AG20443 (cell line): ENCODE measurements at places on chromosomes 16 and 17.
A peak's percentile ranks its signal among the peaks of the same experiment; 100 is the strongest.

DNA sequence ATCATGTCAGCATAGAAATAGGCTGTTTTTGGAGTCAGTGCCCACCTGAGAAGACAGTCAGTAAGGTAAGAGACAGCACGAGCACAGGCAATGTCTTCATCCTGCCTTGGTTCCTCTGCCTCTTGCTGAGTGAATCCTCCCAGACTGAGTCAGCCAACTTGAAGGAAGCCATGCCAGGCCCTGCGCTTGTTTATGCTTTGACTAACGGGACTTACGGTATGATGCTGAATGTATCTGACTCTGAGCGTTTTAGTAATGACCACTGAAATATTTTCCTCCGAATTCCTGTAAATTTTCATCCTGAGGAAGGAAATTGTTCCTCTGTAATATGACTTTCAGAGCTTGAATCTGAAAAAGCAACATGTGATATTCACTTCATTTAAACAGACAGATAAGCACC, 18.0 kb downstream of the C17orf67 start:
- DNase-seq, result peak; percentile 62

GRCh38 chr16:25916037-25916436, 224.3 kb downstream of the HS3ST4 start:
- no peak for DNase-seq

DNA sequence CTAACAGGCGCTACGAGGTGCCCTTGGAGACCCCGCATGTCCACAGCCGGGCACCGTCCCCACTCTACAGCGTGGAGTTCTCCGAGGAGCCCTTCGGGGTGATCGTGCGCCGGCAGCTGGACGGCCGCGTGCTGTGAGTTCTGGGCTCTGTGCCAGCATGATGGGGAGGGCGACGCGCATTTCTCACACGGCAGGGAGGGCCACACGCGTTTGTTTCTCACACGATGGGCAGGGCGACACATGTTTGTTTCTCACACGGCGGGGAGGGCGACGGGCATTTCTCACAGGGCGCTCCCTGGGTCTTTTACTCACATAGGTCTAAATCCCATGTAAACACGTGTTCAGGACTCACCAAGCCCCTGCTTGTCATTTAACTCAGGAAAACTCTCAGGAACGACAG, 4.4 kb downstream of the GAA start:
- peak; percentile 74 for DNase-seq

DNA sequence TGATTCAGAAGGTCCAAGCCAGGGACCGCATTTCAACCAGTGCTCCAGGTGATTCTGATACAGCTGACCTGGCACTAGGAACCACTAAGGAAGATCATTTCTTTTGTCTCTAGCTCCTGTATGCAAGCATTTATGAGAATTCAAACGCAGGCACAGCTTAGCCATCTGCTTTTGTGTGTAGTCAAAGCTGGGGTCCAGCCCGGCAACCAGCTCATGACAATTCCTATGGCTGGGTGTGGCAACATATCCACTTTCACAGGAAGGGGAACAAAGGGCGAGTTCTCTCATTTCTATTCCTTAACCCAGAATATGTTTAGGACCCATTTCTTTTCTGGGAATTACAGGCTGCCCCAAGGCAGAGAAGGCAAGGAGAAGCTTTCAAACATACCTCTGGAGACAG, 27.3 kb upstream of the COG7 start:
- DNase-seq, result no peak

- DNase-seq, result peak; percentile 56
These were observed 8.7 kb upstream of the TBX4 start for GRCh38 chr17:61443475-61443882.

DNA sequence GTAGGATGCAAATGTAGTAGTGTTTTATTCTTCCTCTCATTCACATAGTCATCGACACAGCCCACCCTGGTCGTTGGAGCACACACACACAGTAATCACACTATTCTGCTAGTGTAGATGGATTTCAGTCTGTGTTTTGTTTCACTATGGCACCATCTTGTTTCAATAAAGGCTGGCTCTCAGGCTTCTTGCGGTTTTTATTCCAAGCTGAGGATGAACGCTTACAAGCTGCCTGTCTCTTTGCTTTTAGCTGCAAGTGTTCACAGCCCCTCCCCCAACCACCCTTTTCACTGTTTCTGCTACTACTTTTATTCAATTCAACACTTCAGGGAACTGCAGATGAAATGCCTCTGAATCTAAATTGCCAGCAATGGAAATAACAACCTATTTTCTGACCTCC, 140.9 kb upstream of the PMFBP1 start:
- peak; percentile 22 for DNase-seq

DNA sequence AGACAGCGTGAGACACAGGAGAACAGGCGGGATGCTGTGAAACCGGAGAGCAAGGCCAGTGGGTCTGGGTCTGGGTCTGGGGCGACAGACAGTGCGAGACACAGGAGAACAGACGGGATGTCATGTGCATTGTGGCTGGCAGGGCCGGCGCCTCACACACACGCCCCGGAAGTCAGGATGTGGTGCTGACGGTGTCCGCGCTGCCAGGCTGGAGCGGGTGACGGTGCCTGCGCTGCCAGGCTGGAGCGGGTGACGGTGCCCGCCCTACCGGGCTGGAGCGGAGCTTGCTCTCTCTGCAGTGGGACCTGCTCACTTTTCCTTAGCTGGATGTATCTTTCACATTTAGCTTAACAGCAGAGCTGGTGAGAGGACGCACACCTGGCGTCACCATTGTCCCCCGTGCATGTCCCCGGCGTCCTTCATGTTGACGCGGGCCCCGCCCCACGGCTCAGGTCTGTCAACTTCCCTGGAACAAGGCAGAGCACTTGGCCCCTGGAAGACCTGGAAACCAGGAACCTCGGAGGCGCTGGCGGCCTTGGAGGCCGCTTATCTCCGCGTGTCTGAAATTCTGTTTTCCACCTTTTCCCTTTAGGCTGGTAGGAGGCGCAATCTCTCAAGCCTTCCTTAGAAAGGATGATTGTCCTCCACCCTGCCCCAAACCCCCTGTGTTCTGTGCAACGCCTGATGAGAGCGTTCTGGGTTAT, 43.0 kb upstream of the ZNF750 start:
- no peak for DNase-seq

DNA sequence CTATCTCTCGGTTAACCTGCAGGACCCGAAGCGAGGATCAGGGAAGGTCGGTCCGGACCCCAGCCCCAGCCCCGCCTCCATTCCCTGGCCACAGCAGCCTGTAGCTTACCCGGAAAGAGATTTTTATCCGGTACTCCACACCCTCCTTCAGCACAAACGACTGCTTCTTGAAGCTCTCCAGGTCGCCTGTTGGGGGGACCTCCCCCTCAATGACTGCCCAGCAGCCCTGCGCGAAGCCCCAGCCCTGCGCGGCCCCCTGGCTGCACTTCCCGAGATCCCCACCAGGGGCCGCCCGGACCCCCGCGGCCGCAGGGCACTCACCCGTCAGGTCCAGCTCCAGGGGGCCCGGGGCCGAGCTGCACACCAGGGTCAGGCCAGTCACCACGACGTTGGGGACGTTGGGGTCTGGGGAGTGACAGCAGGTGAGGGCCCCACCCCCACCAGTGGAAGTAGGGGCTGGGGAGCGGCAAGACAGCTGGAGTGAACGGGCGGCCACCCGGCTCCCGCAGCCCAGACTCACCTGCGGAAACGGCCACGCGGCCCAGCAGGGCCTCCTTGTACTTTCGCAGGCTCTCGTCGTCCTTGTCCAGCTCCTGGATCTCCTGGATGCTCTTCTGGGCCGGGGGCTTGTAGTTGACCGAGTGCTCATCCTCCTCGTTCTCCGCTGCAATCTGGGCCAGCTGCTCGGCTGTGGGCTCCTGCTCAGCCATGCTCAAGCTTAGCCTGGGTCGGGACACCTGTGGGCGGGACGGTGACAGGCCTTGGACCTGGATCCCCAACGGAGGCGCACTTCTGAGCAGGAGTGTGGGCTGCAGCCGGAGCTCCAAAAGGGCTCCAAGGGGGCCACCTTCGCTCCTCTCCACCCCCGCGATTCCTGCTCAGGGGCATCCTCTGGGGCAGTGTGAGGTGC, 1.7 kb downstream of the ARHGDIA start:
- DNase-seq, result peak; percentile 62

DNA sequence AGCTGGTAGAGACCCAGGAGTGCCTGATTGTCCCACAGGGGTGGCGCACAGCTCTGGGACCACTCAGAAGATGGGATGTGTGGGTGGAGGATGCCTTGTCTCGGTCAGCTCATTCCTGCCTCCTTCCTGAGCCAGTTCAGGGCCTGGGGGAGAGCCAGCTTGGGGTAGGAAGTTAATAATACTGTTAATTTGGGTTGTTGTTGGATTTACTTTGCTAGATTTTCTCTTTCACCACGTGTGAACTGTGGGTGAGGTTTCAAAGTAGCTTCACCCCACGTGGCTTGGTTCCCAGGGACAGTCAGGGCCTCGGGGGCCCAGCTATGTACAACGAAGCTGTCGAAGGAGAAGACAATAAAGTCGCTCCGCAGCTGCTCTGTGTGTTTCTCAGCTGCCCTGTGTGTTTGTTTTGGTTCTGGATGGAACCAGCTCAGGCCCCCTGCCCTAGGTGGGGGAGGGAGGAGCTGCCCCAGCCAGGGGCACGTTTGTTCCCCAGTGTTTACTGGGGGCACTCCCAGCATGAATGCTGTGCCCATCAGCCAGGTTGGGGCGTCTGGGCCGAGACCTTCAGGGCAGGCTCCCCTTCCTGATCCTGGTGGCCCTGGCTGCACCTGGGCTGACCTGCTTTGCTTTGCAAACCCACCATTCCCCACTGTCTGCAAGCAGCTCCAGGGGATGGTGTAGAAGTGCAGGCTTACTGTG, 2.3 kb downstream of the NUDT16L1 start:
- DNase-seq, result no peak

DNA sequence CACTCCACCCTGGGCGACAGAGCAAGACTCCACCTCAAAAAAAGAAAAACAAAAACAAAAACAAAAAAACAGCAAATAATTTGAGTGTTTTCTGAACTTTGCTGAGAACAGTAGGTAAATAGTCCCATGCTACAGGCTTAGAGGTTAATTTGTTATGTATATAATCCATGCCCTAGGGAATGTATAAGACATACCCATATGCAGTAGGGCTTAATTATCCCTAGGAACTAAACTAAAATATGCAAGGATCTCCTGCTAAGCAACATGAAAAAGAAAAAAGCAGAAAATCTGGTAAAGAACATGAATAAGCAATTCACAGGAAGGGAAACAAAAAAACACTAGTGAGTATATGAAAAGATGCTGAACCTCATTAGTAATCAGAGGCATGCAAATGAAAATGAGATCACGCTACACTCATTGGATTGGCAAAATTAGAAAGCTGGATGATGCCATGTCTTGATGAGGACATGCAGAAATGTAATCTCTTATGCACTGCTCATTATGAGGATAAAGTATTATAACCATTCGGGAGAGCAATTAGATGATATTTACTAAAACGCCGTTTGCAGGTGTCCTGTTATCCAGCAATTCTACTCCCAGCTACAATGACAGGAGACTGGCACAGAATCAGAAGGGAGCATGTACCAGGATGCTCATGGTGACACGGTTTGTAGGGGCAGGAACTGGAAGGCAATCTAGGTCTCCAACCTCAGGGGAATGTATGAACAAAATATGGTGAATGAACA, 5.6 kb downstream of the KCTD13 start:
- no peak for DNase-seq

DNA sequence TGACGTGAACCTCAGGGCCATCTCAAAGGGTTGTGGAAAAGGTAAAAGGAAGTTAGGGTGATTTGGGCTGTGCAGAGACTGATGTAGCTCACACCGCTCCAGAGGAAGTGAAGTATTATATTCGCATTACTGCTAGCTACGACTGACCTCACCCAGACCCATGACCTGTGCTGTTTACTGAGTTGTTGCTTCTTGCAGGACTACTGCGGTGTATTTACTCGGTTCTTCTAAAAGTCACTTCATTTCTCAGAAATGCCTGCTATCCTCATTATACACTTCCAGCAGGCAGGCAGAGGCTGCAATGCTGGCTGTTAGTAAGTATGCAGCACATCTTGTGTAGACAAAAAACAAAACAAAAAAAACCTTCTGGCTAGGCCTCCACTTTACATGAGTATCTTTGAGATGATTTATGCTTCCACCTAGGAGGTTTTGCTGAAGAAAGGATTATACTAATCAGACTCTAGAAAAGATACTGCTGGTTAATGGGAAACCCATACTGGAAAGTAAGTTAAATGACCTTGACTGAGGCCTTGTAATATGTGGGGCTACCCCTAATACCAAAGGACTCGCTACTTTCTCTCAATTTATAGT, 76.0 kb downstream of the CREBBP start:
- no peak for DNase-seq
